ENCODE measurements at places on chromosomes 6 and 20.

- DNase-seq: no peak
Measured at GRCh38 chr20:56897318-56897957, 268.3 kb downstream of the TFAP2C start.

- no peak for DNase-seq
Measured at GRCh38 chr6:33317419-33317668, 200 bp downstream of the ZBTB22 start.

GRCh38 chr6:131436358-131436757 lies 136.7 kb upstream of the ARG1 start:
- no peak for DNase-seq

DNA sequence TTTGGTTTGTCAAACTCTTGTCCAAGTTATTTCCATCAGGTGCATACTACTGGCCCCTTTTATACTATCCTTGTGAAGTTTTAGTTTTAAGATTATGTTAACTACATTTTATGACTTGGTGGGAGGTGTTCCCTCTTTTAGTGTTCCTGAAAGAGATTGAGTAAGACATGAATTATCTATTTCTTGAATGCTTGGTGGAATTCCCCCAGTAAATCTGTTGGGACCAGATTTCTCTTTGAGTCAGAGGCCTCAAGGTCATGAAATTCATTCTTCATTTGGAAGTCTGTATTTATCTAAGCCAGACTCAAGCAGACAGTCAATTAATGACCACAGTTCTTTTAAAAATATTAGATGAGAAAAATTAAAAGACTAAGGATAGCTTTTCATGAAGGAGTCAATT lies 81.3 kb downstream of the MOXD1 start:
- DNase-seq: no peak

DNA sequence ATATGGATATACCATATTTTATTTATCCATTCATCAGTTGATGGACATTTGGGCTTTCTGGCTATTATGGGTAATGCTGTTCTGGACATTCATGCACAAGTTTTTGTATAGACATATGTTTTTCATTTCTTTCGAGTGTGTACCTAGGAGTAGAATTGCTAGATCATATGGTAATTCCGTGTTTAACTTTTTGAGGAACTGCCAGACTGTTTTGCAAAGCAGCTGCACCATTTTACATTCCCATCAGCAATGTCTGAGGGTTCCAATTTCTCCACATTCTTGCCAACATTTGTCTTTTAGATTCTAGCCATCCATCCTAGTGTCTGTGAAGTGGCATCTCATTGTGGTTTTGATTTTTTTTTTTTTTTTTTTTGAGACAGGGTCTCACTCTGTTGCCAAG lies 20.8 kb downstream of the SRC start:
- no peak for DNase-seq

- no peak for DNase-seq
Measured at GRCh38 chr6:15299430-15300131, 53.7 kb downstream of the JARID2 start.

DNA sequence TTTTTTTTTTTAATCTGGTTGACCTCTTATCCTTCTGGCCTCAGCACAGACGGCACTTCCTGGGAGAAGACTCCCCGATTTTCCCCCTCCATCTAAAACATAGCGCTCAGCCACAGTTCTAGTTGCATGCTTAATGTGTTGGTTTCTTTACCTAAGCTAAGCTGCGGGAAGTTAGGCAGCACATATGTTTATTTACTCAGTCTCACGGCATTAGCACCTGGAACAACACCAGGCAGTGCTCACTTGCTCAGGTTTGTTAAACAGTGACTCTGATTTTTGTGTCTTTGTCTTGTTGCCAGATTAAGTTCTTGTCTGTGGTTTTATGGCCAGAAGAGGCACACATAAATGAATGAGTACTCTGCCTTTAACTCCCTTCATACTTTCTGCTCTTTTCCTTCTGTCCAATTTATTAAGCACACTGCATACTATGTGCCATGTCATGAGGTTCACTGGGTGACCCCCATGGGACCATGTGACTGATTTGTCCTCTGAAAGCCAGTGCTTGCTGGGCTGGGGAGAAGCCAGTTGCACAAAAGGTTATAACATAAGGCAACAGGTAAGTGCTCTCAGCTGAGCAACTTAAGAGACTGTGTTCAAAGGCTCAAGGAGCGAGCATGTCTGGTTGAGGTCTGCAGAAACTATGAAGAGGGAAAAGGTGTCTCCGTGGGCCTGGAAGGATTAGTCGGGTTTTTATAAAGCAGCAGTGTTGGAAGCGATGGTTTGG lies 93.6 kb downstream of the RPP40 start:
- no peak for DNase-seq

DNA sequence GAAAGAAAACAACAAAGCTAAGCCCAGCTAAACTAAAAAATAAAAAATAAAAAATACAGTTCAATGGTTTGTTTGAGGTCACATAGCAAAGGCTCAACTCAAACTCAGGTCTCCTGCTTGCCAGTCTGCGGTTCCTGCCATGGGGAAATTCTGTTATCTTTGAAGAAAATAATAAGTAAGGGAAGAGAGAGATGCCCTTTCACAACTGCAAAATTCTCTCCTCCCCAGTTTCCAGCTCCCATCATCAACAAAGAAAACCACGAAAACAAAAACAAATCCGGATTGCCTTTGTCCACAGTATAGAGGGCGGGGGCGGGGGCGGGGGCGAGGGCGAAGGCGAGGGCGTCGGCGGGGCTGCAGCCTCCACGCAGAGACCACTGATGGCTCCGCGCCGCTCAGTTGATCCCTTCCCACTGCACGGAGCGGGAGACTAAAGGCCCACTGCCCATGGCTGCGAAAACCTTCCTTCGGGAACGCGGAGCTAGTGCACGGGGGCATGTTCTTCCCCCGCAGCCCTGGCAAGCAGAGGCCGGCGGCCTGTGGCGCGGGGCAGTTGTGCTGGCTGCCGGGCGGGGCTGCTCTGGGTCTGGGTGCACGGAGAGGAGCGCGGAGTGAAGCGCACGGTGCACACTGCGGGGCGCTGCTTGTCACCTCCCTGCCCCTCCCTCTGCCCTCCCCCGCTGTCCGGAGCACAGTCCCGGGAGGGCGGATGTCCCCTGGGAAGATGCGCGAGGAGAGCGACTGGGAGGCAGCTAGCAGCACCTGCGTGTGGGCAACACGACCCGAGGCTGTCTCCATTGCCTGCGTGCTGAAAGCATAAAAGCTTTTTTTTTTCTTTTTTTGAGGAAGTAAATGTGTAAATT lies 54.1 kb upstream of the TPD52L1 start:
- DNase-seq: no peak

- DNase-seq: no peak
Measured at GRCh38 chr20:19600042-19600441, 158.0 kb upstream of the RIN2 start.

GRCh38 chr6:134734312-134734869 lies 215.5 kb downstream of the ALDH8A1 start:
- DNase-seq: no peak

DNA sequence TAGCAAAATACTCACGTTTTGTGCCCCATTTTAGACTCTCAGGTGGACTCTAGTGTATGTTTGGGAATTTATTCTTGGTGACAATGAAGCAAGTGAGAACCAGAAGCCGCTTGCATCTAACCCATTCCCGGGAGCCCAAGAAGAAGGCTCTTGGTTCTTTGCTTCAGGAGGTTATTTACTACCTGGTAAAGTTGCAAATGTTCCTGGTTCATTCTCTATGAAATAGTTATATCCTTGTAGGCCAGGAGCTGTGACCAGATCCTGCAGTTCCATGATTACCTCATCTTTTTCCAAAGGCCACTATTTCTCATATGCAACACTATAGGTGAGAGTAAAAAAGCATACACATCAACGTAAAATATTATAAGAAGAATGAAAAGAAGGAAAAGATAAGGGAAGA lies 60.9 kb upstream of the FABP7 start:
- no peak for DNase-seq

GRCh38 chr6:131807644-131808459 lies at the start of gene ENPP1:
Gene ENPP1, plus strand, starts transcription at chr6:131808020. Its CDS starts 16 bp downstream, at chr6:131808036.
- no peak for DNase-seq

GRCh38 chr6:1103945-1104623 lies 207.8 kb upstream of the FOXQ1 start:
- DNase-seq: no peak

DNA sequence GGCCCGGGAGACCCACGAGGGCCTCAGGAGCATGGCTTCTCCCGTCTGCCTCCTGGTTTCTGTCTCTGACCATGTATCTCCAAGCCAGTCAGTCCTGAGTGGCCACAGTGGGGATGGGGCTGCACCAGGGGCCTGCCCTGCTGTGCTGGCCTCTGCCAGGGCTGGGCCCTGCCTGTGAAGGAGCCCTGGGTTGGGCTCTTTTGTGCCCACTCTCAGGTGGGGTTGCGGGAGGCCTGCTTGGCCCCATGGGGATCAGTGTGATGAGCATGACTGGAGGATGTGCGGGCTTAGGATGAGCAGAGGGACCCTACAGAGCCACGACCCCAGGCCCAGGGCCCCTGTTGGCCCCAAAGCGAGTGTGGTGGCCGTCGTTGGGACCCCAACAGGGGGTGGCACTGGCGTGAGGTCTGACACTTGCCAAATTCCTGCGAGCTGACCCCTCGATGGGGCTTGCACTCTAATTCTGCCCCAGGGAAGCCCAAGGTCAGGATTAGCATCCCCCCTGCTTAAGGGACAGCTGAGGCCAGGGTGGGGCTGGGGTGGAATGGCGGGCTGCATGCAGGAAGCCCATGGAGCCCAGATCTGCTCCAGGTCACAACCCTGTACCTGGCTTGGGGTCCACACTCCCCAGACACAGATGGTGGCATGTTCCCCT lies 90.0 kb upstream of the BHLHE23 start:
- no peak for DNase-seq

DNA sequence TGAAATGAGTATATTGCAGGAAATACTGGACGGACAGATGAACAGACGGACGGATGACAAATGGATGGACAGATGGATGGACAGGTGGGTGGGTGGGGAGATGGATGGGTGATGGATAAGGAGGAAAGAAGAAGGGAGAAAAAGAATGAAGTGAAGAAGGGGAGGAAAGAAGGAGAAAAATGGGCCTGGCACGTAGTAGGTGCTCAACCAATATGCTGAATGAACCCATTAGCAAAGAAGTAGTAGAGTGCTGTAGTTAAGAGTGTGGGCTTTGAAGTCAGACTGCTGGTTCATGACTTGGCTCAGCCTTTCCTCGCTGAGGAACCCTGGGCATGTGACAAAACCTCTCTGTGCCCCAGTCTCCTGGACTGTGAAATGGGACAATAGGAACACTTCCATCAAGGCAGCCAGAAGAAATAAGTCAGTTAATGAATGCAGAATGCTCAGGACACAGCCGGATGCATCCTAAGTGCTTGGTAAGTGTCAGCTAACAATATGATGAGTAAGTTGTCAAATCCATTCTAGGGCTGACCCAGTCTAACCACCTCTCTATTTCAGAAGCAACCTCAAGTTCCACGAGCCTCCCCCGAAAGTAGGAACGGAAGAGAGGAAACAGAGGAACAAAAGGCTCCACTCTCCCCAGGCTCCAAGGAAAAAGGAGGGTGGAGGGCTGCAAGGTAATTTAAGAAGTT lies 37.9 kb downstream of the PREX1 start:
- DNase-seq: no peak

GRCh38 chr6:160714731-160715316 lies 12.8 kb downstream of the PLG start:
- DNase-seq: no peak

- DNase-seq: no peak
Measured at GRCh38 chr6:113995634-113996033, 24.7 kb upstream of the HDAC2 start.

Measured in left renal cortex interstitium (tissue), 4 donors.